ENCODE measurements at places on chromosomes 1 and 21.

DNA sequence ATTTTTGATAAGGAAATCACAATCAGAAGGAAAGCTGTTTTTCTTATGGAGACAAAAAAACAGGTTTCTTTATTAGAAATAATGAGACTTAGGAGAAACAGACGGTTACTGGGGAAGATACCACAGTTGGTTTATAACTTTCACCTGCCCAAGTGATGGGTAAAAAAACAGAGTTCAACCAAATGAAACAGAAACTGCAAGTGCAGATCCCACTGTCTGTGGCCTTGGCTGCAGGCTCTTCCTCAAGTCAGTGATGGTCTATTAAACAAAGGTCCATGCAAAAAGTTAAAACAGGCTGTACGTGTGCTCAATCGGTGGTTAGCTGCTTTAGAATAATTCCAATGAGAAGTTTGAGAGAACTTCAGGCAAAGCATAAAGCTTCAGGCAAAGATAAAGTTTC, 112.1 kb upstream of the NEGR1 start:
- no peak for DNase-seq

DNA sequence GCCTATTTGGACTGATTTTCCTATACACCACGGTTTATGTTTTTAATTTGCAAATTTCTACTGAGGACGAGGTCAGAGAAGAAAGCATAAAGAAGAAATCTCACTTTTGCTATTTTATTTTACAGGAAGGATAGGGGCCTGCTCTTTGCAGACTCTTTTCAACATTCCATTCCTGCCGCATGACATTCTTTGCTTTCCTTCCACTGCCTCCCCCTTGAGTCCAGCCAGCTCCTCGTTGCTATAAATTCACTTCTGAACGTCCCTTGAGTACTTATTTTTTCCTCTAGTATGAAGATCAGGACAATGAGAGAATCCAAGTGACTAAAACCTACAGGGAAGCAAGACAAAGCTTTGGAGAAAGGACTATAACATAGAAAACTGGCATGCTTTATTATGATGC, 53.4 kb upstream of the PTGFR start:
- no peak for DNase-seq

- peak; percentile 84 for DNase-seq
Observed at GRCh38 chr1:152141971-152142584, 16.9 kb downstream of the RPTN start.

GRCh38 chr1:15259622-15260007, 12.6 kb downstream of the FHAD1 start:
- DNase-seq = no peak

GRCh38 chr1:221164029-221164428, 284.8 kb downstream of the HLX start:
- DNase-seq = peak; percentile 21

DNA sequence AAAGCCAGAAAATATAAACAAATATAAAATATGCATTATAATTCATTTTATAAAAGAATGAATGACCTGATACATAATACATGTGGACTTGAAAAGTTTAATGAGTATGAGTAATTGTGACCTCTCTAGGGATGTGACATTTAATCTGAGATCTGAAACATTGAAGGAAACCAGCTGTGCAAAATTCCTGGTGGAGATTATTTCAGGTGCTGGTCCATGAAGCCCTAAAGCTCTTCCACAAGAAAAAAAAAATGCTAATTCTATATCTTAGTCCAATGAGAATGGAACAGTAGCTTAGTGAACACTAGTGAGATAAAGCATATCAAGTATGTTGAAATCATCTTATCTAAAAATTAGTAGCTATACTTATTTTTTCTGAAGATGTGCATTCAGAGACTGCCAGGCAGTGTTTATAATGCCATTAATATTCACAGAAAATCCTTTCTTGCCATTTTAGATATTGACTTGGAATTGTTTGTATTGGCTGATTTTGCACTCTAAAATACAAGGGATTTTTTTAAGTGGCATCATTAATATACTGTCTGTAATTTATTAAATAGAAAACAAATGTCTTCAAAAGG, 1485.9 kb downstream of the PLA2G4A start:
- no peak for DNase-seq

DNA sequence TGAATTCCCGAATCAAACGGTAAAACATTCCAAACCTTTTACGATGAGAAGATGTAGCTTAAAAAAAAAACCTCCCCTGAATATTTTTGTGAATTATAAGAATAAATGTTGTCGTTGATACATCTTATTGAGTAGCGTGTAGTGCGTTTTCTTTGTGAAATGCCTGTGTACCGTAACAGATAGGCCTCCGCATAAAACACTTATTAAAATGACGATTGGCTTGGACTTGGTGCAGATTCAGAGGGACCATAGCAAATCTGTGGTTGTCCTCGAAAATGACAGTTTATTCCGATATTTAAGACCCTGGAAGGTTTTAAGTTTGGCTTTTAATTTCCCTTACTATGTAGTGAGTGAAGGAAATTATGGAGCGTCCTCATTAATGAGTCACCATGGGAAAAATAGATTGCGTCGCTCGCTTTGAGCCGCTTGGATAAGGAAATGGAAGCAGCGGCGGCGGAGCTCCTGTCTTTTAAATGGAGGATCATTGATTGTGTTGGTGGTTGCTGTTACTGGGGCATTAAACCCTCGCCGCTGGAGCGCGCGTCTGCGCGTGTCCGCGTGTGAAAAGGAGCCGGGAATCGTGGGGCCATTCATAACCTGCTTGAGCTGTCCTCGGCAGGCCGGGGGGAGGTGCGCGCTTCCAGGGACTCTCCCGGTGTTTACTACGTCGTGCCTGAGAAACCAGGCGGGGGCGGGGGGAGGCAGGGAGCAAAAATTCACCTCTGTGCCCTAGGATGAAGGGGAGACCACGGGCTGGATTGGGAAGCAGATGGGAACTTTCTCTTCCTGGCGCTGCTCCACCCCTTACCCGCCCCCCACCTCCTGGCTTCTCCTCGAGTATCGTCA, 1.6 kb downstream of the SPEN start:
- peak; percentile 89 for DNase-seq

- DNase-seq = no peak
Observed at GRCh38 chr1:27548858-27549719, 54.9 kb downstream of the AHDC1 start.

GRCh38 chr1:93681101-93681988, at the start of gene BCAR3:
TSS of gene BCAR3 (minus strand) at chr1:93681837. CDS start at chr1:93674930, 6,907 bp downstream.
- peak; percentile 85 for DNase-seq

Data from ELR (cell line).